ENCODE measurements at places on chromosomes 7 and 10.

GRCh38 chr10:71078454-71079145 lies 133.8 kb upstream of the UNC5B start:
- no peak for DNase-seq

DNA sequence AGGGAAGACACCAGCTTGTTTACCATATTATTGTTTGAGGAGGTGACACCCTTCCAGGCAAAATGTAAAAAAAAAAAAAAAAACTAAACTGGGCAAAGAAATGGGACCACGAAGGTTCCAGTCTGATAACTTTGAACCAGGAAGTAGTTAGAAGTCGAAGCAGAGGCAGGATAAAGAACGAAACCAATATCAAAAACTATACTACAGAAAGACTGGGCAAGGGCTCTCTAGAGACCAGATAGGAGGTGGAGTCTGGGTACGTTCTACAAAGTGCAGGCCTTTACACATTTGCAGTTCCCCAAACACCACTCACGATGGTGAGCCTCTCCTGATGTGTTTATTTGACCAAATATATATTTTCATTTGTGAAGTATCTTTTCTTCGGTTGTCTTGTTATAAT lies 125.7 kb upstream of the CDK1 start:
- DNase-seq = no peak

DNA sequence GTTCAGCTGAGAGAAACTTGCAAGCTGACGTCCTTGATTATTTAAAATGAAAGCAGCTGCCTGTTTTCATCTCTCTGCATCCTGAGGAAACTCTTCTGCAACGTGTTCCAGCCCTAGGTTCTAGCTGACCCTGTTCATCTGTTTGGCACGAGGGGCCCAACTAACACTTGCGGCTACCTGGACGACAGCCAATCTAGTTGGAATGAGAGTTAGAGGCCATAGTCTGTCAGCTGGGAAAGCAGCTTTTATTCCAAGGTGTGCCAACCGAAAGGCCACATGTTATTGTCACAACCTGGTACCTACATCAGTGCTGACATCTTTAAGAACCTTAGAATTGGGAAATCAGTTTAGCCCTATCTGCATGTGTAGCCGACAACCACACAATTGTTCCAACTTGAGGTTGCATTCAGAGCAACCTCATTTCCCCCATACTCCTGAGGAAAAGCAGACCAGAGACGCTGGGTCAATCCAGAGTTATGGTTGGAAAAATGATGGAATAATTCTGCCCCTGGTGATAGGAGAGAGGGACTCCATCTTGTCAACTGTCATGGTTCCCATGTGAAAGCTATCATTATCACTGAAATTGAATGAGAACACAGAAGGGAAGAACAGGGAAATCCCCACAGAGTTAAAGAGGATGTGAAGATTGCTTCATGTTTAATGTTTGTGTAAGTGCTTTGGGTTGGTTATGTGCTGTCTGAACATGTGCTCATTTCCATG lies 121.6 kb downstream of the EGFR start:
- DNase-seq = no peak

- no peak for DNase-seq
These were observed 328.9 kb upstream of the KCND2 start for GRCh38 chr7:119943942-119944600.

GRCh38 chr7:11239316-11239715 lies 265.6 kb downstream of the PHF14 start:
- no peak for DNase-seq

DNA sequence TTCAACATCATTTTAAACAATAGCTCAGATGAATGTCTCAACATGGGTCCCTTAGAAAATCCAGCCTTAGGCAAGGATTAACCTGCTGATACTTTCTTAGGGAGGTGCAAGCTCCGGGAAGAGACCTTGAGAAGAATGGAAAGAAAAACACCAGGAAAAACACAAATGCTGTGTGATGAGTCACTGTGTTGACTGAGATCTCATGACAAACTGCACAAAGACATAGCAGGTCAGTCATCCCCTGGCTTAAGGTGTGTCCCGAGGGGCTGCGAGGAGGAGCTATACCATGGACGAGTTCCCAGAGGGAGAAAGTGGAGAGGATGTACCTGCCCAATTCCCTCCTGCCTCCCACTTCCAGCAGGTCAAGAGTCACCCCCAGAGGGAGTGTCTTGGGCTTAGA lies 98.0 kb downstream of the TEX36 start:
- DNase-seq = no peak

DNA sequence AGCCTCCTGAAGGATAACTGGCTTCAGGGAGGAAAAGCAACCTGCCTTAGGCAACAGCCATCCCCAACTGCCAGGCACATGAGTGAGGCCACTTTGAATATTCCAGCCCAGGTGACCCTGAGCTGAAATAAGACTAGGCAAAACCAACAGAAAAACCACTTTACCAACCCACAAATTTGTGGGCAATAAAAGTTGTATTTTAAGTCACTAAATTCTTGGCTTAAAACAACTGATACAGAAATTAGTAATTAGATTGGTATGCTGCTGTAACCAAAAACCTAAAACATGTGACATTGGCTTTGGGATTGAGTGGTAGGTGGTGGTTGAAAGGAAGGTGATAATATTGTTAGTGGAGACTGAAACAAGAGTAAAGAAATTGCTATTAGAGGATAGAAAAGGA lies 39.9 kb downstream of the ABCB4 start:
- DNase-seq = no peak

DNA sequence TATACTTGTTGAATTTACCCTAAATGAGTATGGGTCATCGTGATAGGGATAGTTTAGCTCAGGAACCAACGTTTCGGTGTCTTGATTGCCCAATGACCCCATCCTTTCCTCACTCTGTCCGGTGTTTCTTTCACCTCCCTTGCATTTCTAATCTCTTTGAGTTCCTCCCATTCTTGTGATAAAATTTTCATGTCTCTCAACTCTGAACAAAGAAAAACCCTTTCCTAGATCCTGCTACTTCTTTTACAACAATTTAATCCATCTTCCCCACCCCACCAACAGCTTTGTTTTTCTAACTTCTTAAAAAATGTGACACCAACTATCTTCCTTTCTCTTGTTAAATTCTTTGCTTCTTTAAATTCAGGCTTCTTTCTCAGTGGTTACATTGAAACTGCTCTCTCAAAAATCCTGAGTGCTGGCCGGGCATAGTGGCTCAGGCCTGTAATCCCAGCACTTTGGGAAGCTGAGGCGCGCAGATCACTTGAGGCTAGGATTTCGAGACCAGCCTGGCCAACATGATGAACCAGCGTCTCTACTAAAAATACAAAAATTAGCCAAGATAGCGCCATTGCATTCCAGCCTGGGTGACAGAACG lies 130.3 kb upstream of the MINDY3 start:
- DNase-seq = no peak

DNA sequence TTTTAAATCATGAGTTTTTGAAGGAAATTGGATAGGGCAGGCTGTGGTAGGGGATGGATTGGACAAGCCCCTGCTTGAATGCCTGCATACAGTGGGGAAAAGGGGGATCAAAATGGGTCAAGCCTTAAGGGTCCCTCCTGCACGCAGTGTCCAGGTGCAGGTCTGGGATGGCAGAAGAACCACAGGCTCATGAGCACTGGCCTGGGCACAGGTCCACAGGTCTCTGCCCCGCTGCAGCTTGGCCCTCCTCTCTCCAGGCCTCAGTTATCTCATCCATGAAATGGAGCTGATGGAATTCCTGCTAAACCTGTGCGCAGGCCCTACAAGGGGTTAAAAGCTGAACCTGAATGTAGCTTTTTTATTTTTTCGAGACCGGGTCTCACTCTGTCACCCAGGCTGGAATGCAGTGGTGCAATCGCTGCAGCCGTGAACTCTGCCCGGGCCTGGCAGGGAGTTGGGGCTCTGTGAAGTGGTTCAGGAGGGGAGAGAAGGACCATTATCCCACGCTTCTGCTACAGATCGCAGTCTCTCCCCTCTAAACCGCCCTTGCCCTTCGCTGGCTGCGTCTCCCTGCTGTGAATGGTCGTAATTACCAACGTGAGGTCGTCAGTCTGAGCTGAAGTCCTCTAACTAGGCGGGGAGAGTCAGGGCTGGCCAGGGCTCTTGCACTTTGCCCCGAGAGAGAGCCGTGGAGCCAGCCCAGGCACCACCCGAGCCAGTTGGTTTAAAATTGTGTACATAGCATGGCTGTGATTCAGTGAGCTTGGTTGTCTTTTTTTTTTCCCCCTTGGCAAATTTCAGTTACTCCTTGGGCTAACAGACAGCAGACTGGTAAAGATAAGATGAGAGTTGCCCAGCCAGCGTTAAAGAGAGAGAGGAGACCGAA lies 77.5 kb upstream of the GTF2I start:
- no peak for DNase-seq

- DNase-seq = no peak
These were observed 108.1 kb downstream of the ANLN start for GRCh38 chr7:36497775-36498174.

- no peak for DNase-seq
These were observed 277.4 kb downstream of the AGMO start for GRCh38 chr7:15284396-15284795.

DNA sequence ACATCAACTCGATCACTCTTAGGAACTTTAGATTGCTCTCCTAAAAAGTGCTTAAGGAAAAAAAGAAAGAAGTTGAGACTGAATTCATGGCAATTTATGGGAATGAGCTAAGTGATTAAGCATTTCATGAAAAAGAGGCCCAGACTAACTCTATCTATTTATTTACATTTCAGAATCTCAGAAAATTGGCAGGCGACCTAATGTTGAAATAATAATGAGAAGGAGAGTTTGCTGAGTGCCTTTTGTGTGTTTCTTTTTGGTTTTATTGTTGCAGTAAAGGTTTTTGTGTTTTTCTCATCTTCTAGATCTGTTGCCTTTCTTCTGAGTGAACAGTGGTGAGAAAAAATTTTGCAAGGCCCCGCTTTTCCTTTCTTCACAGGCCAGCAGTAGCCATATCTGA lies 3.8 kb downstream of the GRK5 start:
- DNase-seq = no peak

GRCh38 chr7:106552645-106553445 lies 108.1 kb downstream of the CCDC71L start:
- DNase-seq = no peak

DNA sequence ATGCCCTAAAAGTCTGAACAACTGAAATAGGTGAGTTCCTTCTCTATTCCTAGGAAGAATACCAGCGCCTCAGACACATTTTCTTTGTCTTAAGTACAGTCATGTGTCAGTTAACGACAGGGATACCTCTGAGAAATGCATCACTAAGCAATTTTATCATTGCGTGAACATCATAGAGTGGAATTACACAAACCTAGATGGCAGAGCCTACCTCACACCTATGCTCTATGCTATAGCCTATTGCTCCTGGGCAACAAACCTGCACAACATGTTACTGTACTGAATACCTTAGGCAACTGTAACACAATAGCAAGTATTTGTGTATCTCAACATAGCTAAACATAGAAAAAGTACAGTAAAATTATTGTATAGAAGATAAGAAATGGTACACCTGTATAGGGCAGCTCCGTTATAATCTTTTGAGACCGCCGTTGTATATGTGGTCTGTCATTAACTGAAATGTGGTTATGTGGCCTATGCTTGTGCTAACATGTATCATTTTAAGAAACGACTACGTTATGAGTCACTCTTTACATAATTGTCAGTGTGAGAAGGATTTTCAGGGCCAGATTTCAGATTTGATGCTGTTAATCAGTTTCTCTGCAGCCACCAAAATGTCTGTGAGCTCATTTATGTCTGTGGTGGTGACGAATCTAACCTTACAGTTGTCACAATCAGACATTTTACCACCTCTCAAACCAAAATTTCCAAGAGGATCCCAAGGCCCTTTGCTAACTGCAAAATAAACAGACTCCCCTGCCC lies 66.1 kb upstream of the STK17A start:
- no peak for DNase-seq

GRCh38 chr7:92685136-92686042 lies 95.2 kb upstream of the FAM133B start:
- peak; percentile 51 for DNase-seq

DNA sequence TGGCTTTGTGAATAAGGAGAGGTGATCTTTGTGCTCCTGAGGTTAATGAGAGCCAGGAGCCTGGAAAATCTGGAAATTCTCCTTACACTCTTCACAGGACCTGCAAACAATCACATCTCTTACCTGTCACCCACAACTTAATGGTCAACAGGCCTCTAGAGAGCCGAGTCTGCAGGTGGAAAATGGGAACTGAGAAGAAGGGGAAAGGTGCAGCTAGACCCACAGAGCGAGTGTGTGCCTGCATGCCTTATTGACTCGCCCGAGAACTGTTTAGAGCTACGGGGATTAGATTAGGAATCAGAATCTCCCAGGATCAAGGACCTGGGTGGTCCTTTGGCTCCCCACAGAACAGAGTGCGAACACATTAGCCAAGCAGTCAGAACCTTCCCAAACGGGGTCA lies 329.6 kb downstream of the PTEN start:
- no peak for DNase-seq

DNA sequence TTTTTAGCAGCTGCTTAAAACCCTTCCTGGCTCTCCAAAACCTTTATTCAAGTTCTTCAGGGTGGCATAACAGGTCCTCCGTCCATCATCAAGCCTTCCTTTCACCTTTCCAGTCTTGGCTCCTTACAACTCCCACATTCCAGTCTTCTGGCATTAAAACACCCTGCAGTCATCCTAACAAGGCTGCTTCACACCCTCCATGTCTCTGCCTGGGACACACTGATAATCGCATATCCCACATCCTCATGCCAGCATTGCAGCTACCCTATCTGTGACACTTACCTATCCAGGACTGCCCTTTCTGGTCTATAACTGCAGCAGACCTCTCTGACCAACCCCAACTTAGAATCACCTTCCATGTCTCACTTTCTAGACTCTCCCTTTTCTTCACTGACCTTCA lies 2.6 kb upstream of the TLL2 start:
- no peak for DNase-seq

DNA sequence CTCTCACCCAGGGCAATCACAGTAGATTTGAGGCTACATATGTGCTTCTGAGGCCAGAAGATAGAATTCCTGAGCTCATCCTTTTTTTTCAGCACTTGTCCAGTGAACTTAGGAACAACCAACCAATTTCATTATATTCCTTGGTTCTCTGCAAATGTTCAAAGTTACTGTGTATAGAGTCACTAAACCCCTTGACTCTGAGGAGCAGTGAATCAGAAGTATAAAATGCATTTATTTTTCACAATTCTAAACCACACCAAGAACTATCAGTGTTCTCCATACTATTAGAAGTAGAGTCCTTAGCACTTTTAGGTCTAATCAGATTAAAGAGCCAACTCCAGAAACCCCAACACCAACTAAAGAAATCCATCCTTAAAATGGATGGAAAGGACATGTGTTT lies 19.6 kb upstream of the PAPSS2 start:
- DNase-seq = no peak

- no peak for DNase-seq
These were observed 103.8 kb downstream of the SORBS1 start for GRCh38 chr10:95457319-95457886.

DNA sequence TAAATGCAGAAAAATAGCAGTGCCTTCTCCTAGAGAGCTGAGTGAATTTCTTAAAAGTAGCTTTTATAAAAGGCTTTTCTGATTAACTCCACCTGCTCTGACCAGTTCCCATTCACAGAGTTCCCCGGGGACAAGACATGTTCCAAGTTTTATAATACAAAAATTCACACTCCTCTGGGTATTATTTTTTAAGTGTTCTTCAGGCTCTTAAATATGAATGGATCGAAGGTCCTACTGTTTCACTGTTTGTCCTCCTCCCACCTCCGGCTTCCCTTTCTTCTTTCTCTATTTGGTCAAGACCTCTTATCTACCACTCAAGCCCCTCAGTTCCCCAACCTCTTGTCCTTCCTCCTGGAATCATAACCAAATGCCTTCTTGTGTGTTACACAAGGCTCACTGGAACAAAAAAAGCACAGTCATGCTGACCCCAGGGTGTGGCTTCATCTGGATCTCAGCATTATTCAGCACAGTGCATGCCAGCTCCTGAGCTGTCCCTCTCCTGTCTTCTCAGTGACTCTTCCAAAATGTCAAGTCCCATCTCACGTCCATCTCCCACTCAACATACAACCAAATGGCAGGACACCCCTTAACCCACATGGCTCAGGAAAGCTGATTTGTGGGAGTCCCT lies 222.4 kb downstream of the SORCS1 start:
- no peak for DNase-seq

Measured in stimulated activated naive CD4-positive, alpha-beta T cell (primary cell).